ENCODE measurements at places on chromosomes 3 and 15.

DNA sequence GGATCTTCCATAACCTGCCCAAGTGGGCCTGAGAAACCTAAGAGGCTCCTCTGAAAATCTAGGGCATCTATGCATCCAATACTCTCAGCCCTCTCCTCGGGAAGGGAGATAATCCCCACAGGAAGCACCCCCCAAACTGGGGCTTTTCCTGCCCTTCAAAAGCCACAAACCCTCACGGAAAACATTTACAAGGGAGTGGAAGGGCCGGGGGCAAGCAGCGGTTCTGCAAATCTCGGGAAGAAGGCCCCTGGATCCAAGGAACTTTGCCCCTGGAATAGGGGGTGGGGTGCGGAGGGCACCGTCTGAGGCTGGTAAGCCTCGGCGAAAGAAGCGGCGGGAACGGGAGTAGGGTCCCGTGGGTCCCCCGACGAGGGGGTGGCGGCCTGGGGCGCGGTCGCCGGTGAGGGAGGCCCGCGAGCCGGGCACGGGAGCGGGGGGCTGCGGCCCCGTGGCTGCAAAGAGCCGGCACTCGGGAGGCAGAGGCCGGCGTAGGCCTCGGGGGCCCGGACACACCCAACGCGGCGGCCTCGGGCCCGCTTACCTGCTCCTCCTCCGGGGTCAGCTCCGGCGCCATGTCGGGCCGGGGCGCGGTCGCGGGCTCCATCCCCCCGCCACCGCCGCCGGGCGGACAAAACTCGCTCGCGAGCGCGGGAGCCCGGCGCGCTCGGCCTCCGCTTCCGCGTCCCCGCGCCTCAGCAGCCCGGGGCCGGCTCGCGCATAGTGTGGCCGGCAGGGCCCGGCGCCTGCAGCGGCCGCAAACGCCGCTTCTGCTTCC lies 755 bp downstream of the PTPN9 start:
- no peak for DNase-seq

DNA sequence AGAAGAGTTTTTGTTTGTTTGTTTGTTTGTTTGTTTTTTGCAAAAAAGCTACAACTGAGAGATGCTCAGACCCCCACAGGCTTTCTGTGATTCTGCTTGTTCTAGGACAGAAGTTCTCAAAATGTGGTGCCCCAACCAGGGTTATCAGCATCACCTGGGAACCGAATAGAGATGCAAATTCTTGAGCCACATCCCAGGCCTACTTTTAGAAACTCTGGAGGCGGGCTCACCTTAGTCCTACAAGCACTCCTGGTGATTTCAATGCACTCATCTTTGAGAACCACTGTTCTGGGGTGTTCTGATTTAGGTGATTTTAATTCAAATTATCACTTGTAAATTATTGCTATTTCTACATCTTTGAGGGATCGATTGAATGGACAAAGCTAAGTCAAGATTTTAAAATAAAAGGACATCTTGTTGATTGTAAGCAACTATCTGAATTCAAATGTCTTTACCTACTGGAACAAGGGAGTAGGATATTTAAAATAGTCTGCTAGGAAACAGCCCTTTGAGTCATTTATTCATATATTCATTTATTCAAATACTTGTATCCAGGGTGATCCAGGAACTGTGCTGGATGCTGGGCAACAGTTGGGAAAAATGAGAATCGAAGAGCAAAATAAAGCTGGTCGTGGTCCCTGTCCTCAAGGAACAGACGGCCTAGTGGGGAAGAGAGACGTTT lies 44.7 kb upstream of the CADPS start:
- DNase-seq: no peak

- DNase-seq: no peak
These were observed 177.2 kb downstream of the ITPR1 start for GRCh38 chr3:4670352-4670751.

DNA sequence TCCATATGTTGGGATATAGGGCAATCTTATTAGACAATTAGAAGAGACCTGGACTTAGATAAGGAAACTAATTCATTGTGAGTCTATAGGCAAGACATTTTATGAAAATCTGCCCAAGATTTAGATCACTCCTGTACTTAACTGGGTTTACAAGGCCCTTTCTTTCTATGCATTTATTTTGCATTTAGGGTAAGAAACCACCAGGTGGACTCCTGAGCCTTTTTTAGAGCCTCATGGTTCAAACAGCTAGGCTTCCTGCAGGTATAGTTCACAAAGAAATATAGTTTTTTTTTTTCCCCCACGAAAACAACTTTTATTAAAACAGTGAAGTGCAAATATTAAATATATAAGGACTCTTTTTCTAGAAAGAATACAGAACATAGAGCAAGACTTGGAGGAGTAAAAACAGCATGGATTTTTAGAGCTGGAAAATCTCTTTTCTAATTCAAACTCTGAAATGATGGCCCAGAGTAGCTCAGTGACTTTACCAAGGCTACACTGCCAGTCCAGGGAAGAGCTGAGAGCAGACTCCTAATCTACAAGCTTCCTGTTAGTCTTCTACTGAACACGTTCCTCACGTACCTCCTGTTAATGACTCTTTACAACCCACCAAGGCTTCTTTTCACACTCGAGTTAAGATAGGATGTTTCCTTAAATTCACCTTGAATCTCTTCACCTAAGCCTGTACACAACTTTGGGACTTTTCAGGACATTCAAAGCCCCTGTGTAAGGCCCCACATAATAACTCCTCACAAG lies 400.9 kb upstream of the ATP11B start:
- no peak for DNase-seq

- DNase-seq: no peak
These were observed 38.3 kb upstream of the TPM1 start for GRCh38 chr15:63004211-63004610.

DNA sequence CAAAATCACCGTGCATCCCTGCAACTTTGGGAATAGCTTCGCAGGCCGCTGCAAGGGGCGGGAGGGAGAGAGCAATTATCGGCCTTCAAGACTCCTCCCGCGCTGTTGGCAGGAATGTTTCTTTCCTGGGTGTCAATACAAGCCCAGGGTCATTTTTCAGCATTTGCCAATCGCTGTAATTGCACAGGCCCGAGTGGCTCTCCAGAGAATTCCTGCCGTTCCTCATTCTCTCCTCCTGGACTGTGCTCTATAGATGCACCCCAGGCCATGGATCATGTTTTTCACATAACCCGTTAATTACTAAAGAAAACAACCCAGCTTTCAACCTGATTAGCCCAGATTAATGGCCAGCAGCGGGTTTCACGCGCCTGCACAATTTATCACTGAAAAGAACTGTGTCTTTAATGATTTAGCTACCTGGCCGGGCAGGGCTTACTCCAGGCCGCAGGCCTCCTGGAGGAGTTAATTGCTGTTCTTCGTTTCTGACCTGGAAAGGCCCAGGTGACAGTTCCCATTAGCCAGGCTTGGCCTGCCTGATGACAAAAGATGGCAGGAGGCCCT lies 144.3 kb downstream of the OPA1 start:
- no peak for DNase-seq

DNA sequence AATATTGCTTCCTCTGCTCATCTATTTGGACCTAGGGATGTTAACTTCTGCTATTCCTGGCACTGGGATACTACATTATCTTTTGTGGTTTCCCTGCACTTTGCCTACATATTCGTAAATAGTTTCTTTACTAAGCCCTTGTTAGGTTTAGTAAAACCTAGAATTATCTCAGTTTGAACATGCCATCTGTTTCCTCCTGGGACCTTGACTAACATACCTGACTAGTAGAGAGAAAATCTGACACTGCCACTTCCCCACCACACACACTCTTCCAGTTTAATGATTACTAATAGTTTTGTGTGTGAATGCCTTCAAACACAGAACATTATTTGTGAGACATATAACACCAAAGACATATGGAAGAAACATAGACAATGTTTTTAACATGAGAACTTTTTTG lies 28.2 kb upstream of the SOX2 start:
- no peak for DNase-seq

- no peak for DNase-seq
These were observed 32.5 kb downstream of the TPRG1 start for GRCh38 chr3:189204167-189204866.

GRCh38 chr3:132593241-132593946 lies 3.7 kb upstream of the ACKR4 start:
- no peak for DNase-seq

- DNase-seq: no peak
These were observed 51.9 kb downstream of the ZBTB20 start for GRCh38 chr3:115095236-115095635.

DNA sequence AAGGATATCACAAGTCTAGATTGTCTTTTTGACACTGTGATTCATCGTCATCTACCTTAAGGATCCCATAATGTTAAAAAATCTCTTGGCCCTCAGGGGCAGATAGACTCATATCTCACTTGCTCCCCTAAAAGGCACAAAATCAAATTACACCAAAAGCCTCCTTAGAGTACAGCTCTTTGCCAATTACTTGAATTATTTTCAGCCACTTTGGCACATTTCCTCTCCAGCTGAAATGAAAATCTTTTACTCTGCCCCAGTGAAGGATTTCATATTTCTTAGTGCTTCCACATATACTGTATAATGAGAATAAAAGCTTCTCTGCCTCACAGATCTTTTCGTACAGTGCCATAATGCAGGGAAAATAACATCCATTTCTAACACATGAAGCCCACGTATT lies 190.7 kb upstream of the GBE1 start:
- no peak for DNase-seq

- DNase-seq: no peak
These were observed 2.6 kb downstream of the TMCC1 start for GRCh38 chr3:129890891-129891290.

DNA sequence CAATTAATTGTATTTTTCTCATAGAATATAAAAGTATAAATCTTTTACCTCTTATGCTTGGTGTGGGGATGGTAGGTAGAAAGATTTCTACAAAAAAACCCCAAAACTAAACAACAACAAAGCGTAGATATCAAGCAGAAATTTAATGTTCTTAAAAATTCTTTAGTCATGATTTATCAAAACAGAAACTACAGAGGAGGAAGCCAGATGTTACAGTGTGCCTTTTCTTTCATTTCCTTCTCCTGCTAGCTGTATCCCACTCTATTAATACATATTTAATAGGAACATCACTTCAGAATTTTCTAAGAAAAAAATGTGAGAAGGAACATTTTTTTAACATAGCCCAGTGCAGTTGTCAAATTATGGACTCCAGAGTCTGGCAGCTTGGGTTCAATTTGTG lies 420.6 kb downstream of the TUSC7 start:
- no peak for DNase-seq

DNA sequence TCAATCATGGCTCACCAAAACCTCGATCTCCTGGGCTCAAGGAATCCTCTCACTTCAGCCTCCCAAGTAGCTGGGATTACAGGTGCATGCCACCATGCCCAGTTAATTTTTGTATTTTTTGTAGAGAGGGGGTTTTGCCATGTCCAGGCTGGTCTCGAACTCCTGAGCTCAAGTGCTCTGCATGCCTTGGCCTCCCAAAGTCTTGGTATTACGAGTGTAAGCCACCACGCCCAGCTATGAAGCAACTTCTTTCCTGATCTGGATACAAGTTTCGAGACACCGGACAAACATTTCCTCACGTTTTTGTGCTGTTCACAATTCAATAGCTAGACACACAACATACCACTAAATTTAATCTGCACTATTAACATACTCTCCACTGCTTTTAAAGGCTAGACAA lies 3.4 kb upstream of the SYNM start:
- no peak for DNase-seq

All from cortex of kidney (tissue), 1 donor.